ENCODE measurements at places on chromosomes 3 and 15.

GRCh38 chr15:42727750-42728381, 9.1 kb downstream of the CDAN1 start:
- no peak for DNase-seq

GRCh38 chr3:16647668-16648067, 42.4 kb upstream of the DAZL start:
- DNase-seq: no peak

GRCh38 chr3:28250999-28251398, 9.6 kb downstream of the CMC1 start:
- DNase-seq: no peak

GRCh38 chr3:112308151-112308911, 14.3 kb upstream of the SLC9C1 start:
- no peak for DNase-seq
